ENCODE measurements at places on chromosomes 12 and 14. TPM values are rescaled to one million over a fixed set of nuclear protein-coding genes. Genes with fewer than 3 reads are reported as not detected.

DNA sequence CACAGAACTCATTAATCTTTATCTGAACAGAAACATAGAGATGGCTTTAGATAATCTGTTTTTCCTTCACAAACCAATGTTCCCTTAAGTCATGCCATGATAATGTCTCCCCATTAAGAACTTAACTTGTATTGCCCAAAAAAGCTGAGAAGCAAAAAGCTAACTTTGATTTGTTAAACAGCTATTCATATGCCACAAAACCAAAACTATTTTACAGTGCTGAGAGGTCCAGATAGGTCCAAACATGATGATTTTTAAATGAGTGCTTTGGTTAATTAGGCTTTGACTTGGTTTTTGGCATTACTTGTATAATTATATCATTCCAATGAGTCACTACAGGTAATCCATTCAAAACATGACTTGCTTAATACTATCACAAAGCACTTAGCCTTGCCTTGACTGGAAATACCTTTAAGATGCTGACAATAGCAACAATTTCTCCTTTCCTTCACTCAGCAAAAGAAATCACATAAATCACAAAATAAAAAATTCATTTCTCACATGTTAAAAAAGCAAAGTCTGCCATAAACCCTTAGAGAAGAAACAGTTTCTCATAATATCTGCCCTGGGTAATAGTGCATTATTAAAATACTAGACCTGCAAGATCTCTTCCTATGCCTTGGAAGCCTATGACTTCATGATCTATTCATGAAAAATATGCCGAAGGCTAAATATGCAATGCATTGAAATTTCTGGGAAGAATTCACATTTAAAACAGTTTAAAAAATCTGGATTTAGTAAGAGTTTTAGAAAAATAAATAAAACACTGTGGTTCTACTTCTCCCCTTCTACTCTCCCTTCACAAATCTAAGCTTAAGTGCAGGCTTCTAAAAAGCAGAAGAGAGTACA lies 52.0 kb upstream of the SAV1 start:
- no peaks in the 10 kb centered on the region for H3K27me3 ChIP-seq
- no peak overlapping the region for H3K4me3 ChIP-seq
- no peaks in the 10 kb centered on the region for H3K4me1 ChIP-seq
- DNase-seq, result no peak

- no peak overlapping the region for H3K27ac ChIP-seq
- no peaks in the 10 kb centered on the region for H3K36me3 ChIP-seq
- no peak for DNase-seq
- no peaks in the 10 kb centered on the region for H3K27me3 ChIP-seq
These were observed 26.4 kb downstream of the TESPA1 start for GRCh38 chr12:54958048-54958658.

DNA sequence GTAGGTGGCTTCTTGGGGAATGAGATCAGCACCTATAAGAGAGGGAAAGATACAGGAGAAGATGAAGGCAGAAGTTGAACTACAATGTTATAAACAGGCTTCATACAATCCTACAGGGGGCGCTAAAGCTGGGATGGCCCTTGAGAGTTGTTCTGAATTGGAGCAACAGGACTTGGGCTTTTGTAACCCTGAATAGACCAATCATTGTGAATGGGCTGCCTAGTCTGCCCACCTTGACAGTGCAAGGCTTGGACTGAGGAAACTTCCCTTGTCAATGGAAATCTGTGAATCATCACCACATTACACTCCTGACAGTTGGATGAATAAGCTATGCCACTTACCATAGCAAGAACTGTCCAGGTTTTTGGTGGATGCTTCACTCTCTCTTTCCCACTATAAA lies 306.1 kb downstream of the KCNC2 start:
- H3K4me1 ChIP-seq, result no peaks in the 10 kb centered on the region
- H3K4me3 ChIP-seq, result no peak overlapping the region
- no peak overlapping the region for H3K27ac ChIP-seq
- DNase-seq, result no peak

TAS2R7 gene
- total RNA-seq, result not detected

GRCh38 chr12:54566792-54567191 lies 17.4 kb downstream of the PDE1B start:
- no peak overlapping the region for H3K27ac ChIP-seq
- no peaks in the 10 kb centered on the region for H3K36me3 ChIP-seq
- no peak overlapping the region for H3K4me3 ChIP-seq
- no peaks in the 10 kb centered on the region for H3K27me3 ChIP-seq

Data from esophagus muscularis mucosa (tissue), 4 donors.